GM03348 (cell line): ENCODE measurements at places on chromosomes 11 and 22.

DNA sequence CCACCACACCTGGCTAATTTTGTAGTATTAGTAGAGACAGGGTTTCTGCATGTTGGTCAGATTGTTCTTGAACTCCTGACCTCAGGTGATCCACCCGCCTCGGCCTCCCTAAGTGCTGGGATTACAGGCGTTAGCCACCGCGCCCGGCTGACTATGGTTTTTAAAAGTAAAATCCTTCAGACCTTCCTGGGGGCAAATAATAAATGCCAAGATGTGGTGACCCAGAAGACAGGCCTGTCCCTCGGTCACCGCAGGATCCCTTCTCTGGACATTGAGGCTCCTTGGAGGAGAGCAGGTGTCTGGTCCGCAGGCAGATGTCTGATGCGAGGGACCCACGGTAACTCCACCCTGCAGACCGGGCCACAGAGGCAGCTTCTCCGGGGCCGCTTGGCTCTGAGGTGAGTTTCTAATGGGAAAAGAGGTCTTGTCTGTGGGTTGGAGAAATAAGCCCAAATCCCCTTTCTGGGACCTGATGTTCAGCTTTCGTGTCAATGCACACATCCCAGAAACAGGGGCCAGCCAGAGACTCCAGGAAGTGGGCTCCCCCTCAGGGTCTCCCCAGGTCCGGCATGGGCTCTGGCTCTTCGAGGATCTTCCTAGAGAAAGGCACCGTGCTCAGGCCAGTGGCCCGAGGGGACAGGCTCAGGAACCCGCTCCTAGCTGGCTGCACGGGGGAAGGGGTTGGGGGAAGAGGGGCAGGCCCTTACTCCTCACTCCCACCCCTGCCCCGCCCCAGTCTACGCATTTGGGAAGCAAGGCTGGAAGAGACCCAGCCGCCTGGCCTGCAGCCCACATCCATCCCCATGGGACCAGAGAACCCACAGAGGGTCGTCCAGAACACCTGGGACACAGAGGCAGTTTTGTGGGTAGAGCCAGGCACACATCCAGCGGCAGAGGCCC is 100.6 kb downstream of the WNT7B start:
- DNase-seq: no peak

DNA sequence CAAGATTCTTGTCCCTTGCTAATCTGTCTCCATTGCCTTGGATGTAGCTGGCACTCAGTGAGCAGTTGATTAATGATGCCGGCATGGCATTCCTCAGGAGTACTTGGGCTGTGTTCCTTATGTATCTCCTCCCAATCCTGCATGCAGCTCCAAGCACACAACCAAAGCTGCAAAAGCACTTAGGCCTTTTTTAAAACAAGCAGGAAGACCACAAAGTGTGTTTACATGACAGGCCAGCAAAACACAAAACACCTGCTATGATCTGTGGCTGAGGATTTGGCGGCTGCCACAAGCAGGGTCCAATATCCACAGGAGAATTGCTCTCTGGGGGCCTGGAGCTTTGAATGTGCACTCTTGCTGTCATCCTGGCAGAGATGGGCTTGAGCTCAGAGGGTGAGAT is 8.9 kb downstream of the ABTB2 start:
- no peak for DNase-seq

GRCh38 chr11:122101625-122102291 is 14.3 kb downstream of the BLID start:
- DNase-seq: peak; percentile 62

GRCh38 chr11:2462543-2462985 is 17.8 kb downstream of the KCNQ1 start:
- DNase-seq: no peak
